Kidney epithelial cell (primary cell): ENCODE measurements at places on chromosomes 7 and 10.

DNA sequence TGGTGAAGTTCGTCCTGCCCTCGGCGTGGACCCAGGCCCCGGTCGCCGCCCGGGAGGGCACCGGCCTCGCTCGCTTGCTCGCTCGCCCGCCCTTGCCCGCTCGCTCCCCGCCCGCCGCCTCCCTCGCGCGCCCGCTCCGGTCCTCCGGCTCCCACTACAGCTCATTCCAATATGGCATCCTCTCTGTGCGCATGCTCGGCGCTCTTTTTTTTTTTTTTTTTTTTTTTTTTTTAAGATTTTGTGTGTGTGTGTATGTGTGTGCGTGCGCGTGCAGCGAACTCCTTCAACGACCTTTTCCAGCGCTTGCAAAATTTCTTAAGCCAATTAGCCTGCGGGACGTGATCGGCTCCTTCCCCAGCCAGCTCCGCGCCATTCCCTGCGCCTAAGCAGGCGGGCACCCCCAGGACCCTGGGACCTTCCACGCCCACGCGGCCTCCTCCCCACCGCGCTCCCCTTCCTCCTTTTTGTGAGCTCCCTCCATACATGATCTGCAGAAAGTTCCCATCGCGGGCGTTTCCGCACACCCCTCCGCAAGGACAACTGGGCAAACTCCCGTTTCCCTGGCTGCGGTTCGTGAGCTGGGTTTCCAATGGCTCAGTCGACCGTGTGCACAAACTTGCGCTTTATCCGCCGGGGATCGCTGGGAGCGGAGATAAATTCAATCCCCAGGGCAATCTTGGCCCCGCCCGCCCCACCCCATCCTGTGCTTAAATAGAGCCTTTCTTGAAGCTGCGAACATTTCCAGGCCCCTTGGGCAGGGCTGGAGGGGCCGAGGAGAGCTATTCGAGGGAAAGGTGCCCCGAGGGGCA is at the start of gene SFMBT2:
Gene SFMBT2, minus strand, starts transcription at position 173 of the 809 bp plus-strand sequence. CDS start 29,136 bp downstream, outside the sequence.
- DNase-seq: peak; percentile 9

DNA sequence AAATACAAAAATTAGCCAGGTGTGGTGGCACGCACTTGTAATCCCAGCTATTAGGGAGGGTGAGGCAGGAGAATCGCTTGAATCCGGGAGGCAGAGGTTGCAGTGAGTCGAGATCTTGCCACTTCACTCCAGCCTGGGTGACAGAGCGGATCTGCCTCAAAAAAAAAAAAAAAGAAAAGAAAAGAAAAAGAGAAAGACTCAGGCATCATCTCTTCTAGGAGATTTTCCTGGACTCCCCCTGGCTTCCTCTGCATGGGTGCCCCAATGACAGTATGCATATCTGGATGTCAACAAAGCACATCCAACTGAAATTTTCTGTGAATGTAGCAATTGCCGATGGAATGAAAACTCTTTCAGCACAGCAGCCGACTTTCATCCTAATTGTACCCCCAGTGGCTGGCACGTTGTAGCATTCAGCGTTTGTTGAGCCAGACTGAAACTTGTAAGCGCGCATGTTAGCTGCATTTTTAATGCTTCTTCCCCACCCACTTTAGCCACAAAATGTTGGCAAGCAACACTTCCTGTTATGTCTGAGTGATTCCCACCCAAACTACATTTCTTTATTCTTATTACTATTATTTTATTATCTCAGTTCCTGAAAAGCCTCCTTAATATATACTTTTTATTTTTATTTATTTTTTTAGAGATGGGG is 70.2 kb downstream of the PRTFDC1 start:
- no peak for DNase-seq

DNA sequence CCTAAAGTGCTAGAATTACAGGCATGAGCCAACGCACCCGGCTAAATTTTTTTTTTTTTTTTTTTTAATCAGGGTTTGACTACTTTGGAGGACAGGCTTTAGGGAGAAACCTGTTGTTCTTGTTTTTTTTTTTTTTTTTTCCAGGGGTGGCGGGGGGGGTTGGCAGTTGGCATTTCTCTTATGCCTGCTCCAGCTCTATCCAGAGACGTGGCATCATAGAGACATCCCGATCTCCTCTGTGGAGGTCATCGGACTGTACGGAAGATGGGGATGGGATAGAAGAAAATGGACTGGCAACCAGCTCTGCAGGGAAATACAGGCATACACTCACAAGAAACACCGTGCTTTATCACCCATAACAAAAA is 130.8 kb downstream of the PRPF18 start:
- DNase-seq: no peak

DNA sequence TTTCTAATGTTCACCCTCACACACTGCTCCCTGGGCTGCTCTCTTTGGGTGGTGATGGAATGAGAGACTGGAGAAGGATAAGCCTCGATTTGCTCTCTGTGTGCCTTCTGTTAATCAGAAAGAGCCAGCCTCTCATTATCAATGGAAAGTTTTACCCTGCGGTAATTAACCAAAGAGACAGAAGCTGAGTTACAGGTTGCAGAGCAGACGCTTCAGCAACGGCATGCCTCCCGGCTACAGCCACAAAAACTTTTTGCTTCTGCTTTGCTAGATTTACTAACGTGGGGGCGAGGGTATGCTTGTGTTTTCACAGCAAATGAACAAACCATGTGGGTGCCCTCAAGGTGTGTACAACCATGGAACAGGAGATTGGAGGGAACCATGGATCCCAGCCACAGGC is 18.0 kb downstream of the GIMAP4 start:
- no peak for DNase-seq

DNA sequence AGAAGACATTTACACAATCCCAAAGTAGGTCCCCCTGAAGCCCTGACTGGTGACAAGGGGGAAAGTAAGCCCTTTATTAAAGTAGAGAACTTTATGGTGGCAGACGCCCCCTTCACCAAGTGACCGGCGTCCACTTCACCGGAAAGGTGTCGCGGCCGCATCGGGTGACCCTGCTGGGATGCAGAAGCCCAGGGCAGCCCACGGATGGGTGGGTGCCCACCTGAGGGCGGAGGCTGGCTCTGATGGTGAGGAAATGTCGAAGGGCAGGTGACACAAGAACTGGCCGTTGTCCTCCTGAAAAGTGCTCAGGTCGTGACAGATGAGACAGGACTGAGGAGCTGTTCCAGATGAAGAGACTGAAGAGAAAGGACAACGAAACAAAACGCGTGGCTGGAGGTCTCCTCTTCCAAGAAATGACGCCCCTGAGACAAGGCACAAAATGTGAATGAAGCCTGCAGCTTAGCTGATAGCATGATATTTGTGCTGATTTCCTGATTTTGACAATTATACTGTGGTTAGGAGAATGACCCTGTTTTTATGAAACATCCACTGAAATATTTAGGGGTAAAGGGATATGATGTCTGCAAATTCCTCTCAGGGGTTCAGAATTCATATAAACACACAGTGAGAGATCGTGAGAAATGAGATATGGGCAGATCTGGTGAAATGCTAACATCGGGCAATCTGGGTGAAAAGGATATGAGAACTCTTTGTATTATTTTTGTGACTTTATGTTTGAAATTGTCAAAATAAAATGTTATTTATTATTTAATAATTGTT is 123.9 kb downstream of the PRKAG2 start:
- no peak for DNase-seq

- no peak for DNase-seq
These were observed 17.7 kb upstream of the NKX6-2 start for GRCh38 chr10:132803416-132804210.

GRCh38 chr10:70359017-70359550 is 23.3 kb downstream of the LRRC20 start:
- DNase-seq: no peak

GRCh38 chr7:128450409-128450808 is 5.3 kb upstream of the HILPDA start:
- no peak for DNase-seq

DNA sequence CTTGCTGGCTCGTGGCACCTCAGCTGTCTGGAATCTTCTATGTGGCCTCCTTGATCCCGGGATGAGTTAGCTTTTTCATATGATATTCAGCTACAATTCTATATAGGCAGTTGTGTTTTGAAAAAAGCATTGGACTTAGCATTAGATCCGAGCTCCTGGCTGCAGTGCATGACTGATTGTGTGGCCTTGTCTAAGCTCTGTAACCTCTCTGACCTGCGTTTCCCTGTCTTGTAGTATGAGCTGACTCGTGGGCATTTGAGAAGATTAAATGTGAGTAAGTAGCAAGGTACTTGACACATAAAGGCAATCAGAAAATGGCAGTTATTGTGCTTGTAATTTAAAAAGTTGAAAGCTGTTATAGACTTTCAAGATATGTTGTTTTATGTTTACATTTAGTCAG is 85.9 kb downstream of the CCNY start:
- DNase-seq: peak; percentile 38

DNA sequence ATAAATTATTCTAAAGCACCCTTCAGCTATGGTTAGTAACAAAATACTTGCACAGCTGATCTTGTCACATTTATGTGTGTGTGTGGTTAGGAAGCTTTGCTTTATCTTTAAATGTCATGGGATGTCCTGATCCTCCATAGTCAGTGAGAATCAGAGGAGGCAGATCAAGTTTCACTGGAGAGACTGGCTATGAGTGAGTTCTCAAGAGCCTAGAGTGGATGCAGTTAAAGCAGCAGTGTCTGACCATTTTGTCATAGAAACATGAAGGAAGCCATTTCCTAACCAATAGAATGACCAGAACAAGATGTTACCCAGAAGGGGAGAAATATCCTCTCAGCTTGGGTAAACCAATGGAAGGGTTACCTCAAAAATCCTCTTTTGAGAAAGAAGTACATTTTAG is 207.2 kb upstream of the DKK1 start:
- no peak for DNase-seq

DNA sequence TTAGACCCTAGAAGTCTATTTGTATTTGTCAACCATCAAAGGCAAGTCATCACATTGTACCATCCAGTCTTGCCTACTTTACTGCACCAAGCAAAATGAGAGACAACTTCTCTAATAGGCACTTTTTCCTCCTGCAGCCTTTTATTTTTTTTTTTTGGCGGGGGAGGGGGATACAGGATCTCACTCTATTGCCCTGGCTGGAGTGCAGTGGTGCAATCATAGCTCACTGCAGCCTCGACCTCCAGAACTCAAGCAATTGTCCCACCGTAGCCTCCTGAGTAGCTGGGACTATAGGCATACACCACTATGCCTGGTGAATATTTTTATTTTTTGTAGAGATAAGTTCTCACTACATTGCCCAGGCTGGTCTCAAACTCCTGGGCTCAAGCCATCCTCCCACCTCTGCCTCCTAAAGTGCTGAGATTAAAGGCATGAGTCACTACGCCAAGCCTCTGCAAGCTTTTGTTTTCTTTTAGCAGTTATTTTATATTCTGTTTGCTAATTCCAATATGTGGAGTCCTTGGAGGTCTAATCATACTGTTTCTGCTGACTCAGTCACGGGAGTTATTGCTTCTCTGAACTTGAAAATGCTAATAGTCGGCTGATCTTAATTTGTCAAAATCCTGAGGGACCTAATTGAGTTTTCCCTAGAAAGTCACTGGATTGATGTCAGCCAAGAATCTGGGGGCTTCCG is 14.2 kb downstream of the KPNA7 start:
- DNase-seq: no peak

DNA sequence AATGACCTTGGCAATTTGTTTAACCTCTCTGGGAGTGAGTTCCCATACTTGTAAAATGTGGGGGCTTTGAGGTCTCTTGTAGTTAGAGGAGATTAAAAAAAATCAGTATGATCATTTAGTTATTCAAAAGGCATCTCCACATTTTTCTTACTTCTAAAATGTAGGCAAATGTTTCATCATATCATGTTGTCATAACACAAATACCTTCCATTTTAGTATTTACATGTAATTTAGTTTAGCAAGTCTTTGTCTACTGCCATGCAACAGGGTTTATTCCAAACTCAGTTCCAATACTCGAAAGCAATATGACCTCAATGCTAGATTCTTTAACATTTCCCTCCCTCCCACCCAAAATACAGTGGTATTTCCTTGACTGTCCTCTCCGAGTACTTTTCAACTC is 262.8 kb upstream of the IMMP2L start:
- no peak for DNase-seq

GRCh38 chr10:56622335-56622973 is 261.4 kb upstream of the ZWINT start:
- DNase-seq: no peak

DNA sequence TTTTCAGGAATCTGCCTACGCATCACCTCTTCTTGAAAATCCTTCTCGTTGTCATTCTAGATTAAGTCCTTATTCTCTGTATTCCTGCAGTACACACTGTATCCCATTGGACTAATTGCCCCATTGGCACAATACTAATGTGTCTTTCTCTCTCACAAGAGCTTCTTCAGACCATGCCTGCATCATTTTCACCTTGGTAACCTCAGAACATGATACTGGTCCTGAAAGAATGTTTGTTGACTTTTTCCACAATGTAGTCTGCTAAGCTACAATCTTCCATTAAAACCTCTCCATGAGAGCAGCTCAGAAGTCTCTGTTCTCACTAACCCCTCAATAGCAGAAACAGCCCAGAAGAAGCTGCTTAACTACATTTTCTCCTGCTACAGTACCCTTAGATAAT is 270.7 kb downstream of the PCDH15 start:
- no peak for DNase-seq

GRCh38 chr10:52877451-52877850 is 104.9 kb upstream of the MBL2 start:
- DNase-seq: no peak

GRCh38 chr10:60896810-60897209 is 47.2 kb downstream of the RHOBTB1 start:
- DNase-seq: no peak

- no peak for DNase-seq
These were observed 154.6 kb upstream of the TARP start for GRCh38 chr7:38428041-38428440.

DNA sequence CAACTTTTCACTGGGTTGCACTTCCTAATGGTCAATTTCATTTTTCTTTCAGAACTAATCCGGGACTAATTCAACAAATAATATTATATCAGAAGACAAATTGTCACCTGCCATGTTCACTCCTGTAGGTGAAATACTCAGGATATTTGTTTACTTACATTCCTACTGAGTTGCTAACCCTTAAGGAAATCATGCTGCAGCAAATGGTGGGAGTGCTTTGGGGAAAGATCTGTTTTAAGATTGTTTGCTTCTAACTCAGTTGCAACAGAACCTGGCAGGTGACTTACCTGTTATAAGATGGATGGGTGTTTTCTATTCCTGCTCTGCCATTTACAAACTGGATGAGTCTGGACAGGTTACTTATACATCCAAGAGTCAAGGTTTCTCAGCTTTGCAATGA is 81.8 kb downstream of the ZNF248 start:
- DNase-seq: no peak

- no peak for DNase-seq
These were observed 576.7 kb downstream of the KCNMA1 start for GRCh38 chr10:77060913-77061312.

DNA sequence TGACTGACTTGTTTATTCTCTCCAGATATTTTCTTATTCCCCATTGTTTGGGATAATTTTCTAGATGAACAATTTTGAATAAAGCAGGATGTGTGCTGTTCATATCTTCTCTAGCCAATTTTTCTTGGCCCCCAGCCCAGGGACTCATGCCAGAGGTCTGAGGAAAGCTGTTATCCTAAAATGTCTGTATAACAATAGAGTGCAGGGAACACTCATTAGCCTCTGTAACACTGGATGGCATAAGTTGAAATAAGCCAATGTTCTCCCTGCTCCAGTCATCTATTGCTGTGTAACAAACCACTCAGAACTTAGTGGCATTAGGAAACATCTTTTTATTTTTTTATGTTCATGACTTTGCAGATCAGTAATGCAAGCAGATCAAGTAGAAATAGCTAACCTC is 121.7 kb upstream of the TRIM24 start:
- no peak for DNase-seq
